ENCODE measurements at places on chromosomes 4 and X.
A peak's percentile ranks its signal among the peaks of the same experiment; 100 is the strongest.

GRCh38 chr4:55396308-55397125 lies 760 bp downstream of the TMEM165 start:
- peak; percentile 11 for DNase-seq

DNA sequence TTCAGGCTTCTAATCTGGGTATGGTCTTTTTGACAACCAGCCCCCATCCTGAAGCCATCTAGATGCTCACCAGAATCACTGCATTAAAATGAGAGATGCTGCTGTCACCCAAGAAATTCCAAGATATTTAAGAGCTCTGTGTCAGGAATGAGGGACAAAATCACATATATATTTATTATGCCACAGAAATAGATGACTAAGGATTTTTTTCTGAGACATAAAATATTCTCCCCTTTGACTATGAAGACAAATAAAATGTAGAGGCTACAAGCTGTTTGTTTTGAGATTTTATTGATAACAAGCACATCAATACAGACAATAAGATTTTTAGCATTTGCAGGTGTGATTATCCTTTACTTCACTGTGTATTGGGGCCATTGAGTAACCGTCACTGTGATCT lies 77.4 kb downstream of the COMMD8 start:
- DNase-seq, result no peak

- no peak for DNase-seq
These were observed 71.0 kb upstream of the BMP2K start for GRCh38 chr4:78704981-78705683.

DNA sequence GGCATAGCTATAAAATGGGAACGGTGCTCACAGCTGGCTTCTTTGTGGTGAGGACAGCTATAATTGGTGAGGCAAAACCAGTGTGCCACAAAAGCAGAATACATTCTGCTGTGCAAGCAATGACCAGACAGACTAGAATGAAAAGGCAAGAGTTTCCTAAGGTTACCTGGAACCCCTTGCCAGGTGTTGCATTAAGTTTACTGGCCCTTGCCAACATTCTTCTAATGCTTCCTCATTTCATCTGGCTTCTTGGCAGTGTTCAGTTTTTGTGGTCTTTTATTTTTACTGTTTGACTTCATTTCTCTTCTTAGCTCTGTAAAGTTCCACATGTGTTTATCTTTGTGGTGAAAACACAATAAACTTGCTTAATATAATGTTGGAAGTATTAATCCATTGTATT lies 131.4 kb downstream of the PTTG2 start:
- no peak for DNase-seq

DNA sequence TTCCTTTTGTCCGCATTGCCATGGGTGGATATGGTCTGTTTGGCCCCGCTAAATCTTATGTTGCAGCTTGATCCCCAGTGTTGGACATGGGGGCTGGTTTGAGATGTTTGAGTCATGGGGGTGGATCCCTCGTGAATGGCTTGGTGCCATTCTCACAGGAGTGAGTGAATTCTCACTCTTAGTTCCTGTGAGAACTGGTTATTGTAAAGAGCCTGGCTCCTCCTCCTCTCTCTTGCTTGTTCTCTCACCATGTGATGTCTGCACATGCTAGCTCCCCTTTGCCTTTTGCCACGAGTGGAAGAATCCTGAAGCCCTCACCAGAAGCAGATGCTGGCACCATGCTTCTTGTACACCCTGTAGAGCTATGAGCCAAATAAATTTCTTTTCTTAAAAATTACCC lies 22.6 kb upstream of the STBD1 start:
- DNase-seq, result no peak

- peak; percentile 3 for DNase-seq
These were observed at the start of gene PCDH10 for GRCh38 chr4:133148690-133149363. PCDH10 (plus strand) TSS chr4:133149294; CDS start chr4:133150141, 847 bp downstream.

GRCh38 chr4:74330295-74330750 lies 22.1 kb downstream of the EPGN start:
- no peak for DNase-seq

GRCh38 chr4:144645631-144646522 lies at the start of gene HHIP:
HHIP (plus strand) TSS chr4:144646156; CDS start chr4:144646676, 520 bp downstream.
- peak; percentile 60 for DNase-seq

- no peak for DNase-seq
These were observed 580.3 kb downstream of the FSTL5 start for GRCh38 chr4:161583549-161583948.

- DNase-seq, result no peak
These were observed 50.0 kb upstream of the MTNR1A start for GRCh38 chr4:186605261-186605865.

DNA sequence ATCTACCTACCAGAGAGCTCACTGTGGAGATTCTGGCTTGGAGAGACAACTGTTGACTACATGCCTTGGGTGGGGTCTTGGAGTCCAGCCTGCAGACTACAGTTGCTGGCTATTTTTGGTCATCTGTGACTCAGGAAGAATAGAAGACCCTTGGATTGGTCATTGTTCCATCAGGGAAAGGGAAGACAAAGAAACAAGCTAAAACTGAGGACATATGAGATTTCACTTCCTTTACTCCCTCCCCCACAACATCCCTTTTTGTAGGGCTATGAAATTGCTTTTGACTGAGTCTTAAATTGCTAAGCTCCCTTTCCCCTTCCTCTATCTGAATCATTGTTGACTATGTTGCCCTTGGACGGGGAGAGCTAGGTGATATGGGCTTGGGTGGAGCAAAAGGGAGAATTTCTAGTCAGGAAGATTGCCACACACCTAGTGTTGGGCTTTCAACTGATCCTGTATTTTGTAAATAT lies 11.7 kb downstream of the MSN start:
- DNase-seq, result no peak

DNA sequence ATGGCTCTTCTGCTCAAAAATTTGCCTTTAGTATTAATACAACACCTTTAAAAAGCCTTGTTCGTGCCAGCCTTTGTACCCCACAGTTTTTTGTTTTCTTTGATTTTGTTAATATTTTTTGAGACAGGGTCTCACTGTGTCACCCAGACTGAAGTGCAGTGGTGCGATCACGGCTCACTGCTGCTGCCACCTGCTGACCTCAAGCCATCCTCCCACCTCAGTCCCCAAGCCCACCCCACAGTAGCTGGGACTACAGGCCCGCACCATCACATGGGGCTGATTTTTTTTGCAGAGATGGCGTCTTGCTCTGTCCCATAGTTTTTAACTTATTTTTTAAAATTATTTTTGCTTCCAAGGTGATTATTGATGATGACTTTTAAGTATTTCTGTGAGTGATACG lies 134.0 kb downstream of the HTR2C start:
- DNase-seq, result no peak

- DNase-seq, result no peak
These were observed 39.1 kb upstream of the PDLIM5 start for GRCh38 chr4:94412658-94413038.

GRCh38 chrX:7891928-7892327 lies 35.3 kb downstream of the PNPLA4 start:
- no peak for DNase-seq

DNA sequence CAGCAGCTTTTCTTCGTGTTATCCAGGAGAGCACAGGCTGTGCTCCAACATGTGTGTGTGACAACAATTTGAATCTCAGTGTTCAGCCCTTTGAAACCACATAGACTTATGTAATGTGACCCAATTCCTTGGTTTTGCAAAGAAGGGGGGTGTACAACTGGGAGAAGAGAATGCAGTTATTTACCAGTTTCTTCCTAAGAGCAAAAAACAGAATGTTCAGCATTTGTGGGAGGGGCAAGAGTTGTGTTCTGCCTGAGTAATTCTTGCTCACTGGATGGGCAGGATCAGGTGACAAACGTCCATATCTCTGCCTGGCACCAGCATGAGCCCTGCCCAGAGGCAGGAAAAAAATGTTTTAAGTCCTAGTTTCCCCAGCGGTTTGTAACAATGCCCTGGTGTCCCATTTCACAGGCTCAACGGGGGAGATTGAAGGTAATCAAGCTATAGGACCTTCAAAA lies 72.0 kb downstream of the PRPS1 start:
- DNase-seq, result no peak

DNA sequence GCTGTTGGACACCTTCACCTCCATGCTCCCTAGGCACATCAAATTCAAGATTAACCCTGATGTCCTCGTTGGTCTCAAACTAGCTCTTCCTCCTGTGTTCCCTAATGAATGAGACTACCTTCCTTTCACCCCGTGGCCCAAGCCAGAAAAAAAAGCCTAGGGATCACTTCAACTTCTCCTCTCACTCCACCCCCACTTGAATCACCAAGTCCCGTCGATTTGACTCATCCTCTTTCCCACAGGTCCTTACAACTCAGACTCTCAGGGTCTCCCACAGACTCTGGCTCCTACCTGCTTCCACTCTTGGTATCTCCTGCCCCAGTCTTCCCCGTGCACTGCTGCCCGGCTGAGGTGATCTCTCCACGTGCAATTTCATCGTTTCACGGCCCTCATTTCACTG lies 8.5 kb downstream of the SLC25A43 start:
- no peak for DNase-seq

- no peak for DNase-seq
These were observed 95.2 kb downstream of the SORBS2 start for GRCh38 chr4:185716577-185717376.

GRCh38 chrX:19096586-19096985 lies 25.7 kb downstream of the ADGRG2 start:
- DNase-seq, result no peak

DNA sequence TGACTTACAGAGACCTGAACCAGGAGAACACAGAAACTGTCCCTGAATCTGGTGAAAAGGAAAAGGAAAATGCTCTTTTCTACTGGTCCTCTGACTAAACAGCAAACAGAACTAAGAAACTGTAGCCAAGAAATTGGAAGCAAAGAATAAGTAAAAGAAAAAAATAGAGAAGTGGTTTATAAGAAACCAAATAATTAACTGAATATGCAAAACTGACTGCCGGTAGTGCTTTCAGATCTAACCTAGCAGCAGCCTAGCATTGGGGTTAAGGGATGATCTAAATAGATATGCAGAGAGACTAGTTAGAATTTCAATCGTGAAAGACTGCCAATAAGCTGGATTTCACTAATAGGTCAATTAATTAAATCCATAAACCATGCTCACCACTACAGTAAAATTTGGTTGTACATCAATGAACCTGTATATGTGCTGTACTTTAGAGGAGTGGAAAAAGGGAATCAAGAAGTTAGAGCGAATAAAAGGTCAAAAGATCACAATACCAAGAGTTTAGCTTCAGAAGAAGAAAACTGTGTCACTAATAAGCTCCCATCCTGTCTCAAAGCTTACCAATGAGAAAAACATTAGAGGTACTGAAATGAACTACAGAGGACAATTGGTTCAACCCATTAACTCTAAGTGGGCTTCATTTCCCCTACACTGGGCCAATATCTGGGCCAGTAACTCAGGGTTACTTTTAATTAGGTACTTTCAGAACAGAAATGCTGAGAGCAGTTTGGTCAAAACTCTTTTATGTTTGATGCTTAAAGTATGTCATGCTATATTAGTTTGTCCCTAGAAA lies 53.6 kb downstream of the KLHL13 start:
- no peak for DNase-seq

DNA sequence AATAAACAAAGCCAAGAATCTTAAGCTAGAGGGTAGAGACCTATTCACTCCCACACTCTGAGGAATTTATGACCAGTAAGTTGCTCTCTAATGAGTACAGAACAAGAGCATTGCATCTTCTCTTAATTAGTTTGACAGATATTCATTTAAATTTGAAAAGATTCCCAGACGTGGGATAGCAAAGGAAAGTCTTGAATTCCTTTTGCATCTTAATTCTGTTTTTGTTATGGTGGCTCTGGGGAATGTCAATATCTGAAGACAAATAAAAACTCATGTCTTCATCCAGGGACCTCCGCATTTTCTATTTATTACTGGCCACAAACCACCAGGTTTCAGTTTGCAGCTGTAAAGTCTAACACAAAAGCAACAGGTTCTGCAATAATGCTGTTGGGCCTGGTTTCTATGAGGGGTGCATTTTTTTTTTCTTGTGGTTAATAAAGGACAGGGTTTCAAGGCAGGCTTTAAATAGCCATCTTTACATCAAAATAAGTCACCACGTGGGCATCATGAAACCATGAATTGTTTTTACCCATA lies 172.3 kb downstream of the SHROOM3 start:
- no peak for DNase-seq

DNA sequence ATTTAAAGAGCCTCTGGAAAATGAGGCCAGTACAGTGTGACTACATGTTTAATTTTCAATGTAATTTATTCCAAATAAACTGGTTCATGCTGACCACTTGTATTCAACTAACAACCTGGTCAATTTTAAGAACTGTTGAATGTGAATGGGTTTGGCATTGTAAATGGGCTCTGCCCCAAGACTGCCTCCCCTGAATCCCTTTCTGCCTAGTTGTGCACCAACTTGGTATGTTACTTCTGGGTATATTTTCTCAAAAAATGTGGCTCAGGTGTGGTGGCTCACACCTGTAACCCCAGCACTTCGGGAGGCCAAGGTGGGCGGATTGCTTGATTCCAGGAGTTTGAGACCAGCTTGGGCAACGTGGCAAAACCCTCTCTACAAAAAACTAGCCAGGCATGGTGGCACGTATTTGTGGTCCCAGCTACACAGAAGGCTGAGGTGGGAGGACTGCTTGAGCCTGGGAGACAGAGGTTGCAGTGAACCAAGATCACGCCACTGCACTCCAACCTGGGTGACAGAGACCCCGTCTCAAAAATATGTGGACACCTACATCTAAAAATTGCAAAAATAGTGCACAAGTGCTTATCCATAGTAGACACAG lies 7.2 kb downstream of the RPL9 start:
- DNase-seq, result no peak

DNA sequence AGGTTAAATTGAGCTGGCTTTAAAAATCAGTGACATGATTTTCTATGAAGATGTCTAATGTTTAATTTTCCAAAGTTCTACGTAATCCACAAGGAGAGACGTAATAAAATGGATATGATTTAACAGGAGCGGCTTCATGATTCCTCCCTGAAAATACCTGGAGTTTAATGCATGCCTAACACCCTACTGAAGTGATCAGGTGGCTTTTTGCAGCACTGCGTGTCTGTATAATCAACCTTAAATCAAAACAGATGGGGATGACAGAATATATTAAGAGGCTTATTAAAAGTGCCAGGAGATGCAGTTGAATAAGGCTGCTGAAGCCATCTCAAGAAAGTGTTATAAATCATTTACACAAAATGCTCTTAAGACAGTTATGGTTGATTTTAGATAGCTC lies 112.4 kb upstream of the TLR3 start:
- DNase-seq, result no peak

DNA sequence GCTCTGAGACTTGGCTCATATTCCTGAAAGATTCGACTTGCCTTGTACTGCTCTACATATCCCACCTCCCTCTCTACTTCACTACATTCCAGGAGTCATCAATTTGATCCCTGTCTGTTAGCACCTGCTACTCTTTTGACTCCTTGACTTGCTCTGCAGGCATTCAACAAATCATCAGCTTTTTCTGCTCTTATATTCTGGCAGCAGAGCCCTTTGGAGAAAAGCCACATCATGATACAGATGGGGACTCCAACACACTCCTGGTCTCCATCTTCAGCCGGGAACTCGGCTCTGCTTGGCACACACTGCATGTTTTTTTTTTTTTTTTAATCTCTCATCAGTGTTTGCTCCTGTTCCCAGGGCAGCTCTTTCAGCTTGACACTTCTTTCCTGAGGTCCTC lies 293.2 kb upstream of the LCORL start:
- no peak for DNase-seq
